ENCODE measurements at places on chromosomes 3 and 15.

GRCh38 chr3:158820521-158820920 is 18.7 kb downstream of the MFSD1 start:
- DNase-seq = no peak

GRCh38 chr3:13844286-13844685 is 35.6 kb downstream of the WNT7A start:
- no peak for DNase-seq

DNA sequence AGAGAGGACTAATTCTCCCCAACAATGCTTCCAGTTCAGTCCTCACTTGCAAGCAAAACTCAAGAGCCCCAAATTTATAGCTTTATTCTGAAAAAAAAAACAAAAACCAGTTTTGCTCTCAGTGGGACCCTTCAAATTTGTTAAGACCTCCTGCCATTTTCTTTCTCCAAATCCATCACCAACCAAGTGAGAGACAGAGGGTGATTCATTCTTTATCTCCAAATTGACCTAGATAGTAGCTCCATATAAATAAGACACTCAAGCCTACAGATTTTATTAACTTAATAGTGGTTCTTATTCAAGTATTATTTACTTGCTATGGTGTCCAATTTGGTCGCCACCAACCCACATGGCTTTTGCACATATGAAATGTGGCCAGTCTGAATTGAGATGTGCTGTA is 195.8 kb downstream of the RORA start:
- no peak for DNase-seq

DNA sequence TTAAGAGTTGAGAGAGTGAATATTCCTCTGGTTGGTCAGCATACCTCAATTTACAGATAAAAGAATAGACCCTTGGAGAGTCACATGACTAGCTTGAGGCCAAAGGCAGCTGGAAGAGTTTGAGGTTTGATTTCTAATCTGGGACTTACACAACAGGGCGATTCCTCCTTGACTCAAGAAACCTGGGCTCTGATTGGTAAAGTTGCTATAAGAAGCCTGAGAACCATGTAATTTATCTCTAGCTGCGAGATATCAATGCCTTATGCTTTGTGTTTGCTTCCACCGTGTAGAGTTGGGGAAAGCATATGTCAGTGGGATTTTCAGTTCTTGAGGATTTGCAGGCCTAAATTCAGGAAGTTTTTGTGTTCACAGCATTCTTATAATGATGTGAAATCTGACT is 206.0 kb downstream of the KLHL25 start:
- DNase-seq = no peak

DNA sequence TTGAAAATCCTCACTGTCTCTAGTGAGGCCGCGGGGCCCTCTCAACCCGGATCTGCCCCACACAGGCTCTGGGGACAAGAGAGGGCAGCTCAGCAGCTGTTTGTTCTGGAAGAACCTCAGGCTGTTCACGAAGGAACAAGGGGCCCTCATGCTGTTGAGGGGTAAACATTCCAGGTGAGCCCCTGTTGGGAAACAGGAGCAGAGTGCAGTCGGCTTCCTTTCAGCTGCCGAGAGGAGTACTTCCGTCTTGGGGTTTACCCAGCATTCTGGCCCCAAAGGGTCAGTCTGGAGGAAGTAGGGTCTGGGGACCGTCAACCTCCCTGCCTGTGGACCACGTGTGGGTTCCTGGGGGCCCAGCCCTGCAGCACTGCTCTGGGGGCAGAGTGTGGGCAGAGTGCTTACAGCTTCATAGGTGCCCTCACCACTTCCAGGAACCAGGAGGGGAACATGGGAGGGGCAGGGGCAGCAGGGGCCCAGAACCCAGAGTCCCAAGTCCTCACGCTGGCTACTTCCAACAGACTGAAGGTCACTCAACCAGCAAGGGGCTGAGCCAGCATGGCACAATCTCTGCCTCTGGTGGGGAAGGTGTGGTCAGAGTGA is 49.2 kb upstream of the CTSH start:
- DNase-seq = peak; percentile 48

GRCh38 chr3:112018712-112019111 is 15.8 kb upstream of the TMPRSS7 start:
- no peak for DNase-seq

- DNase-seq = no peak
These were observed 105.9 kb downstream of the TP63 start for GRCh38 chr3:189737071-189737470.

GRCh38 chr3:148903022-148903442 is 37.9 kb downstream of the CPA3 start:
- no peak for DNase-seq

- no peak for DNase-seq
These were observed 738.6 kb upstream of the NR2F2 start for GRCh38 chr15:95591886-95592285.

GRCh38 chr15:42933886-42934667 is 13.5 kb upstream of the TTBK2 start:
- no peak for DNase-seq

DNA sequence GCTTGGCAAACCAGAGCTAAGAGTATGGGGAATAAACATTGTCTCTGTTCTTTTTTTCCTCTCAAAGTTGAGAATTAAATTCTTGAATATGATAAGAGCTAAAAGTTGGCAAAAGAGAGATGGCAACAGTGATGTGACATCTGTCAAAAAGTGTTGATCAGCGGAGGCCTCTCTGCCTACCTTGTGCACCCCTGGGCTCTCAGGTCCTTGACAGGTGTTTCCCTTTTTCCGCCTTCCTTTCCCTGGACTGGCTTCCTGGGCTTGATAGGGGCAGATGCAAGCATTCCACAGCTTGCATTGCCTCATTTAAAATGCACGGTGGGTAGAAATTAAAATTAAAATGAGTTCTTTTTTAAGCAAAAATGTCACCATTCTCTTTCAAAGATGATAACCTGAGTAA is 84.2 kb downstream of the NSUN3 start:
- no peak for DNase-seq

DNA sequence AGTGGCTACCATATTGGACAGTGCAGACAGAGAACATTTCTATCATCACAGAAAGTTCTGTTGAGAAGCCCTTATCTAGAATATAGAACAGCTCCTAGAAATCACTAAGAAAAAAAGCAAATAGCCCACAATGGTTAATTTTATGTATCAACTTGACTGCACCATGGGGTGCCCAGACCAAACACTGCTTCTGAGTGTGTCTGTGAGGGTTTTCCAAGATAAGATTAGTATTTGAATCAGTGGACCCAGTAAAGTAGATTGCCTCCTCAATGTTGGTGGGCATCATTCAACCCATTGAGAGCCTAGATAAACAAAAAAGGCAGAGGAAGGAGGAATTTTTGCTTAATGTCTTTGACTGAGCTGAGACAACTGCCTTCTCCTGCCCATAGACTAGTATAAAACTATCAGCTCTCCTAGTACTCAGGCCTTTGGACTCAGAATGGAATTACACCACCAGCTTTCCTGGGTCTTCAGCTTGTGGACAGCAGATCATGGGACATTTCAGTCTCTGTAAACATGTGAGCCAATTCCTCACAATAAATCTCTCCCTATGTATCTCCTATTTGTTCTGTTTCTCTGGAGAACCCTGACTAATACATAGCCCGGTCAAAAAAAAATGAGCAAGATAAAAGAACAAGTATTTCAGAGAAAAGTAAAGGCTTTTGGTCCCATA is 55.9 kb upstream of the OXTR start:
- no peak for DNase-seq

DNA sequence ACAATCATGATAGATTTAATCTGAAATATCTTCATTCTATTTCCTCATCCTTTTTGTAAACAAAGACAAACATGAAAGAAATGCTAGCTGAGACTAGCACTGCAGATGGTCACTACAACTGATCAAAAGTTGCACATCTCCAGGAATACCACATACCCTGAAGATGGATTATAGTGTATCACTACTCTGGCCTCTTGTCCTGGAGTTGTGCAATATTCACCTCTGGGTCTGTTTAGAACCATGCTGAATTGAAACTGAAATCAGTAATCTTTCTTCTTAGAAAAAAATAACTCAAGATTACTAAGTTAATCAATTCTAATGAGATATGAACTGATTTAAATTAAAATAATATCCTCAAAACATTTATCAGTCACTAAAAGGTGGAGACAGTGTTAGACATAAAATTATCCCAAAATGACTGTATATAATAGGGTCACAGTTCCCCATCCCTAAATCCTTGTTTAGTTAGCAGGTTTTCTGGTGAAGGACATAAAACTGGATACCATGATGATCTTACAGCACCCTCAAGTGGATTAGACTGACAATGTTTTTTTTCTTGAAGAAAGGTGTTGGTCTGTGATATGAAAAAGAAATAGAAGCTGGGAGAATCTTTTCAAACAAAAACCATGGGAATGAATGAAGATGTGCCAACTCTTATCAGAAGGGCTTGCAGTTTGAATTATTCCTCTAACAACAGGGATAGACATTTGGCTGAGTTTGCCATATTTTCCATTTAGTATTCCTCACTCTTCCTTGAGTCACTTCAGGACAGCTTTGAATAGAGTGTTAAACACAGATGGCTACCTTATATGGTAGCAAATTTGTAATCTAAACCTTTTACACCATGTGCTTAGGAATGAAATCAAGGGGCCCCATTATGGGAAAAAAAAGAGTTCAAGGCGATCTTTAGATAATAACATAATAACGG is 7.1 kb upstream of the TTC14 start:
- DNase-seq = no peak

All from HL-60 (cell line).